ENCODE measurements at places on chromosomes 1 and 21.

DNA sequence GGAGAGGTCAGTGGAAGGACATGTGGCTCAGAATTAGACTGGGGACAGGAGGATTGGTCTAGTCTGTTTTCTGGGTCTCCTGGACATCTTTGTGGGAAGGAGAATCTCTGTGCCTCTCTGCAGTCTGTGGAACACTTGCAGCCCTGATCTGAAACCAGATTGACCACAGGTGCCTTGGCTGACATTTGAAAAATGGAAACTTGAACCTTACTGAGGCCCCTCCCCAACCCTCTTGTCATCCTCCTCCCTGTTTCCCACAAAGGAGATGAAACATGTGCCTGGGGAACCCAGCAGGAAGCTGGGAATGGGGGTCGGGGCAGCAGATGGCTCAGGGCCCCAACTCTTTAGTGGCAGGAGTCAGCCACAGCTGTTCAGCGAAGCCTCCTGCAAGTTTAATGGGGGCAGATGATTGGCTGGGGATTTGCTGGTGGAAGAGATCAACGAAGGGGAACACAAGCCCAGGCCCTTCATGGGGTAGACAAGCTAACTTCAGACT lies 18.1 kb downstream of the VASH2 start:
- no peak for DNase-seq

GRCh38 chr1:20278692-20279130 lies 12.0 kb upstream of the VWA5B1 start:
- no peak for DNase-seq

- no peak for DNase-seq
Observed at GRCh38 chr1:8365661-8366362, 47.9 kb downstream of the SLC45A1 start.

DNA sequence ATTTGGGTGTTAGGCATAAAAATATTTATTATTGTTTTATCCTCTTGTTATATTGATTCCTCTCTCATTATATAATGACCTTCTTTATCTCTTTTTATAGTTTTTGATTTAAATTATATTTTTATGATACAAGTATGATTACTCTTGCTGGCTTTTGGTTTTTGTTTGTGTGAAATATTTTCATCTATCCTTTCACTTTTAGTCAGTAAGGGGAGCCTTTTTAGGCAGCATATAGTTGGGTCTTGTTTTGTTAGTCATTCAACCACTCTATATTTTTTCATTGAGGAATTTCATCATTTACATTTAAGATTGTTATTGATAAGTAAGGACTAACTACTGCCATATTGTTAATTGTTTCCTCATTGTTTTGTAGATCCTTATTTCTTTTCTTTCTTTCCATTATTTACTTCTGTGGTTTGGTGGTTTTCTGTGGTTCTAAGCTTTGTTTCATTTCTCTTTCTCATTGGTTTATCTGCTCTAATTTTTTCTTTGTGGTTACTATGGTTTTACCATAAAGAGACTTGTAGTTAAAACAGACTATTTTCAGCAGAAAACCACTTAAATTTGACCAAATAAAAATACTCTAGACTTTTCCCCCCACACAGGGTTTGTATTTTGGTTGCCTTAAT lies 593.1 kb downstream of the NUF2 start:
- DNase-seq: no peak

GRCh38 chr1:225519166-225519863 lies 91.5 kb upstream of the LBR start:
- DNase-seq: no peak

GRCh38 chr1:25216123-25216522 lies 16.2 kb downstream of the SYF2 start:
- no peak for DNase-seq

DNA sequence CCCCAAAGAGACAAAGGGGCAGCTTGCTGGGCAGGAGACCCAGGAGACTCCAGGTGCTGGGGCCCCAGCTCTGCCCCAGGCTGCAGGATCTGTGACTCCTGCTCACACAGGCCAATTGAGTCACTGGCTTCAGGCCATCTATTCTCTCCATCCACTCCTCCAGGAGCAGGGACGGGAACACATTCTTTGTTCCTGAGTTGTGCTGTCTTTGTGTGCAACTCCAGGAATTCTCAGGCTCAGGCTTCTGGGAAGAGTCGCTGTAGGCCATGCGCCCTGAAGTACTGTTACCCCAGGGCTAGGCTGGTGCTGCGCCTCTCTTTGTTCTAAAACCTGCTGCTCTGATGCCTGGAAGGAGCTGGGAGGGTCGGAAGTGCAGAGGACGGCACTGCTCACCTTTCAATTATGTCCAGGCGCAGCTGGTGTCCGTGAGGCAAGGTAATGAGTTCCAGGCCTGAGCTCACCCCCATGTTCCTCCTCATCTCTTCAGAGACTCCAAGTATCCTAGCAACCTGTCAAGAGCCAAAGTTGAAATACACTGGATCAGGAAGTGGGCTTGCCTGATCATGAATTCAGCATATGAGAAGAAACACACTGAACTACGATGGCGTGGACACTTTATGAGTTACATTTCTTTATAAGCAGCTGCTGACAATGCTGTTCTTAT lies 105.9 kb downstream of the BCAR3 start:
- DNase-seq: no peak

- DNase-seq: no peak
Observed at GRCh38 chr1:99645699-99646531, at the start of gene PALMD. PALMD (plus strand) TSS chr1:99646113; CDS start chr1:99646318, 205 bp downstream.

GRCh38 chr1:78665809-78666208 lies 16.2 kb downstream of the IFI44 start:
- no peak for DNase-seq

- peak; percentile 53 for DNase-seq
Observed at GRCh38 chr1:32773018-32773763, 44.0 kb downstream of the YARS1 start.

DNA sequence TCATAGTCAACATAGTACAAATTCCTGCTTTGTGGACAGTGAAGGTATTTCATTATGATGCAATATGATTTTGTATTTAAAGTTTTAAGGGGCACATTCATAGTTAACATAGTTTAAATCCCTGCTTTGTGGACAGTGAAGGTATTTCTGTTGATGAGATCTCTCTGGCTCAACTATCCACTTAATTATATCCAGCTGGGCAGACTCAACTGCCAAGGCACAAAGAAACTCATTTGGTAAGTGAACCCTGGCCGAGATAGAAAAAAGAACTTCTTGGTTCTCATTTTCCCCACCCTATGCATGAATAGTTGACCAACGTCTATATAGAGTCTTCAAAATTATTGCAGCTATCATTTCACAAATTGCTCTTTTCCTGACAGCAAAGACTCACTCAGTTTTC lies 1194.6 kb downstream of the NCAM2 start:
- DNase-seq: no peak

DNA sequence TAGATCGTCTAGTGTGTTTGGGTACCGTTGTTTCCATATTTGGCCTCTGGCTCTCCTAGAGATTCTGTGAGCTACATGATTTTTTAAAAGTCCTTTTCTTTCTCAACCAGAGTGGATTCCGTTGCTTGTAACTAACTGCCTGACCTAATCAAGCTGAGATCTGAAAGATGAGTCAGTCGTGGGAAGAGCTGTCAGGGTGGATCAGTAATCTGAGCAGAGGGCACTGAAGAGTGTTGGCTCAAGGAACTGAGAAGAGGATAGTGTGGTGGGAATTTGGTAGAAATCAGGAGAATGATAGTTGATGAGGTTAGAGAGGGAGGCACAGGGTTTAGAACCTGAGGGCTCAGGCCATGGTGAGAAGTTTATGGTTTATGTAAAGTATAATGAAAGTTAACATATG lies 52.2 kb downstream of the TRAF5 start:
- no peak for DNase-seq

GRCh38 chr1:155971910-155972809 lies 6.2 kb downstream of the ARHGEF2 start:
- no peak for DNase-seq

DNA sequence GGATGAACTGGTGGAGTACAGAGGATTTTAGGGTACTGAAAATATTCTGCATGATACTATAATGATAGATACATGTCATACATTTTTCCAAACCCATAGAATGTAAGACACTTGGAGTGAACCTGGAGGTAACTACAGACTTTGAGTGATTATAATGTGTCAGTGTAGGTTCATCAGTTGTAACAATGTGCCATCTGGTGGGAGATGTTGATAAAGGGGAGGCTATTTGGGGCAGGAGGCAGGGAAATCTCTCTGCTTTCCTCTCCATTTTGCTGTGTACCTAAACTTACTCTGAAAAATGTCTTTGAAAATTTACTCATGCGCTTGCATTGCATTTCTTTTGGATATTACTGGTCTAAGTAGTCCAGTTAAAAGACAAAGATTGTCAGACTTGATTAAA lies 35.2 kb downstream of the PTBP2 start:
- DNase-seq: no peak

GRCh38 chr1:43660355-43660754 lies 10.4 kb downstream of the KDM4A start:
- DNase-seq: no peak

- DNase-seq: no peak
Observed at GRCh38 chr21:27391990-27392389, 425.1 kb upstream of the ADAMTS5 start.

- peak; percentile 53 for DNase-seq
Observed at GRCh38 chr1:78003882-78004718, 639 bp upstream of the DNAJB4 start.

DNA sequence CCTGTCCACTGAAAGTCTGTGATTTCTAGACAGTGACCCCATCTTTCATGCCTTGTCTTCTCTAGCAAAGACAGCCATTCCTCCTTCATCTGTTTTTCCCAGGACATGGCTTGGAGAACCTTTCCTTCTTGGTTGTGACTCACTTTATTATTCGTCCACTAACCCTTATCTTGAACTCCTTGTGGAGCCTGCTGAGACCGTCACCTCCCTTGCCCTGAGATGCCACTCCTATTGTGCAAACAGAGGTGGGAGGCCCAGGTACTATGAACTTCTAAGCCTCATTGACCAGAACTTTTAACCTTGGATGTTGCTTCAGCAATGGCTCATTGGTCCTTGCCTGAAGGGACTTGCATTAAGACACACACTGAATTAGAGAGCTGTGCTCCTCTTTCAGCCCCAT lies 117.5 kb downstream of the FOXD2 start:
- no peak for DNase-seq

DNA sequence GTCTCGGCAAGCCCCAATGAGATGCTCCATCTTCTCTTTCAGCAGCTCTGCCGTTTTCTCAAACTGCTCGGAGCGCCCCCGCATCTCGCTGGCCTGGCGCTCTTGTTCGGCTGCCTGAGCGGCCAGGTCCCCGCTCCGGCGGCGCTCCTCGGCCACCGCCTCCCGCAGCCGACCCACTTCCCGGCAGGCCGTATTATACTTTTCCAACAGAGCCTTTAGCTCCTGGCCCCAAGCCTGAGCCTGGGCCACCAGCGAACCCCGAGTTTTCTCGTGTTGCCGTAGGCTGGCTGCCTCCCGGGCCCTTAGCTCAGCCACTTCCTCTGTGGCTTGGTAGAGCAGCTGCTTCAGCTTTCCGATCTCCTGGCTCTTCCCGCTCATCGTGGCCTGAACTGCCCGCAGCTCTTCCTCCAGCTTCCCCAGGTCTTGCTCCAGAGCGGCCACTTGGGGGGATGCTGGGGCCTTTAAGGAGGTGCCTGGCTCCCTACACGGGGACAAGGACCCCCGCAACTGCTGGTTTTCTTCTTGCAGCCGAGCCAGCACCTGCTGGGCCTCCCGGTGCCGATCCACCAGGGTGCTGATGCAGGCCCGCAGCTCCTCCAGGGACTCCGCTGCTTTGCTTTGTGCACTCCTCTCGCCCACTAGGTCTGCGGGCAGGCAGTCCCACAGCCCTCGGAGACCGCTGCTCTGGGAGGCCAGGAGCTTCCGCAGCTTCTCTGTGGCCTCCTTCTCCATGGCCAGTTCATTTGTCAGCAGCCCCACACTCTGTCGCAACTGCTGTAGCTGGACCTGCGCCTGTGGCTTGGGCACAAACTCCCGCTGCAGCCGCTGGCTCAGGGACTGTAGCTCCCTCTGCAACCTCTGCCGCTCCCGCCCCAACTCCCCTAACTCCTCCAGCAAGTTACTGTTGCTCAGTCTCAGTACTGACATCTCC lies 13.4 kb upstream of the PIAS3 start:
- DNase-seq: no peak

DNA sequence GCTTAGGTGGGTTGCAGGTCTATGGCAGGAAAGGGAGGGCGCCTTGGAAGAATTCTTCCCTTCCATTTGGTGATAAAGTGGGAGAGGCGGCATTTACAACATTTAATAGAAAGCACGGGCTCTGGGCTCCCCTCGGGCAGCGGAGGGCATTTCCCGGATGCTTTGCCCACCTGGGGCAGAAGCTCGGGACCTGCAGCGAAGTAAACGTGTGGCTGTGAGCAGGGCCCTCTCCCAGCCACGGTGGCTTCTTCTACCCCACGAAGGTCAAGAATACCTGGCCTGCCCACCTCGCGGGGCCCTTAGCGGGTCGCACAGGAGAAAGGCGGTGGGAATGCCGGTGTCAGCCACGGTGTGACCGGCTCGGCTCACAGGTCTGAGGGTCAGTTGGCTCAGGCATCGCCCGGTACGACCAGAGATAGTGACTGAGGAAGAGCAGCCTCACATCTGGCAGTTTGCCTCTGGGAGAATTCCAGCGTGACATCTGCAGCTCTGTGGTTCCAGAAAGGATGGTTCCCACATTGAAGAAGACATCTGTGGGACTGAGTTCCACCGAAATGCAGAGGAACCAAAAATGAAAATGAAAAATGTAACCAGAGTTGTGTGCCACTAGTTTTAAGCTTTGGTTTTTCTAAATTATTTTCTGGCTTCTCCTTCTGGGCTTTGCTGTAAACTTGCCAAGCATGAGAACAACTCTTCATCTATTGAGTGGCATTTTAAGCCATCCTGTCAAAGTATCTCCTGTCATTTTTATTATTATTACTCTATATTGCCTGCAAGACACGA lies 720 bp upstream of the F3 start:
- DNase-seq: no peak

- DNase-seq: no peak
Observed at GRCh38 chr1:953524-954320, 5.3 kb downstream of the NOC2L start.

- DNase-seq: no peak
Observed at GRCh38 chr1:180343921-180344769, 114.1 kb downstream of the LHX4 start.

GRCh38 chr1:202951437-202951836 lies 6.7 kb downstream of the ADIPOR1 start:
- no peak for DNase-seq

- DNase-seq: no peak
Observed at GRCh38 chr1:74596717-74597116, 76.9 kb downstream of the ERICH3 start.

DNA sequence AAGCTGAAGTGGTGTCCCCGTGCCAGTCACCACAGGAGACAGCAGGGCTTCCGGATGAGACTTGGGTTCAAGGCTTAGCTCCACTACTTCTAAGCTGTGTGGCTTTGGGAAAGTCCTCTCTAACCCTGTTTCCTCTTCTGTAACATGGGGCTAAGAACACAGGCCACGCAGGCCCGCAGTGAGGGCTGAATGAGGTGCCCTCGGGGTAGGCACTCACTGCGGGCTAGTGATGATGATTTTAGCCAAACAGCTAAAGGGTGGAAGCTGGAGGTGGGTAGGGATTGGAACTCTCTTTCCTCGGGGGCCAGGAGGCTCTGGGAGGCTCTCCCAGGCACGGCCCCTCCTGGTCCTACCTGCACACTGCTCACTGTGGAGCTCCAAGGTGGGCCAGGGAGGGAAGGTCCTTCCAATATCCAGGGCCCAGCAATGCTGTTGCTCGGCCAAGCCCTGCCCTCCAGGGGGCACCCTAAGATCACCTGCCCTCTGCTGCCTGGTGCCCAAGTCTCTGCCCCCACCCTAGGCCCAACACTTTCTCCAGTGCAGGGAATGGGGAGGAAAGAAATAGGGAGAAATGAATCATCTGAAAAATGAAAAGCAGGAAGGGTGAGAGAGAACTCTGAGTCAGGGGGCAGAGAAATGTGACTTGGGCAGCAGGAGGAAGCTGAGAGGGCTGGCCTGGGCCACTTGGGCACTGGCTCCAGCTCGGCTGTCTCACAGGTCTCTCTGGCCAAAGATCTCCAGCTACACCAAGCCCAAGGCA lies 19.2 kb upstream of the EVA1B start:
- peak; percentile 80 for DNase-seq
